ENCODE measurements at places on chromosomes 4 and X.

DNA sequence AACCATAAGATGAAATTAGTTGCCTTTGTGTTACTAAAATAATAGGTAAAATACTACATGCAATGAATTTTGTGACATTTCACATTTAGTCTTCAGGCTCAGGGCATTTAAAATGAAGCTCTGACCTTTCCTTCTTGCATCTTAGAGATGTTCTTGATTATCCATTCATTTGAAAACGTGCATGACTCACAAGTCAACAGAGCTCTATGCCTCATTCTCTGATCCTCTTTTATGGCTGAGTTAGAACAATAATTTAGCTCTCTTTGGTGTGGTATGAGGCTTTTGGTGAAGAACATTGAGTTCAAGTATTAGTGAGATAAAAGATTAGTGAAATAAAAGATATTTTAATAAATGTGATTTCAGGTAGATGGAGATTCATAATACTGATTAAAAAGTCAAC is 66.5 kb downstream of the TIGD2 start:
- DNase-seq = no peak

- DNase-seq = no peak
Observed at GRCh38 chr4:2931512-2932301, 31.5 kb downstream of the NOP14 start.

DNA sequence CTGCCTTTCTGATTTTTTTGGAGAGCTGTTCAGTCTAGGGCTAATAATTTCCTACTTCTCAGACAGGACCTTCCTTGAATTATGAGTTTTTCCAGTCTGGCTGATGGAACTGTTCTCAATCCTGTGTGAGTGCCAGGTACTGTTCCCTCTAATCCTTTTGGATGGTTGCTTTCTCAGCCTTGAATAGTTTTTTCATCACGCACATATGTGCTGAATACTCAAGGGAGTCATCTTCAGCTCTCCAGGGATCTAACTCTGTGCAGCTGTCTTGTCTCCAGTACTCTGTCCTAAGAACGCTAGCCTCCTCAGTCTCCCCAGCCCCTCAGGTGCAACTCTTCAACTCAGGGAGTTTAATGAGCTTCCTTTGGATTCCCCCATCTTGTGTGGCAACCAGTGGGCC is 93.2 kb downstream of the GASK1B start:
- no peak for DNase-seq

GRCh38 chrX:110430293-110431076 is 71.8 kb downstream of the RTL9 start:
- no peak for DNase-seq

GRCh38 chr4:180710628-180711337 is 1532.4 kb upstream of the TENM3 start:
- no peak for DNase-seq

- DNase-seq = peak; percentile 84
Observed at GRCh38 chr4:73222466-73223257, 35.9 kb downstream of the ANKRD17 start.

DNA sequence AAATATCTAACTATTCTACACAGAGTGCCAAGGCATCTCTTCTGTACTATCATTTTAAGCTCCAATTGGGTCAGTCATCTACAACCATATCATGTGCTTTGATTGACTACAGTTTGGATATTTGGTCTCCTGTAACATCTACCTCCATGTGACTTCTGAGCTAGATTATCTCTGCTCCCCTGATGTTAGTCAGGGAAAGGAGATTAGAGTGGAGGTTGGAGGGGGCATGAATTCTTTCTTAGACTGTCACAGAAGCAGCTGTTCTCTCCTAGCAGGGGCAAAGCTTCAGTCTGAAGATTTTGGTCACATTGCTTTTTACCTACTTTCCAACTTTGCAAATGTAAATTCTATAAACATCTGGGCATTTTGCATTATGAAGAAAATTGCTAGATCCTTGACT is 62.6 kb upstream of the C4orf54 start:
- no peak for DNase-seq

- DNase-seq = no peak
Observed at GRCh38 chr4:22091906-22092305, 143.3 kb upstream of the KCNIP4 start.

- no peak for DNase-seq
Observed at GRCh38 chr4:168097161-168097560, 4.8 kb downstream of the ANXA10 start.

DNA sequence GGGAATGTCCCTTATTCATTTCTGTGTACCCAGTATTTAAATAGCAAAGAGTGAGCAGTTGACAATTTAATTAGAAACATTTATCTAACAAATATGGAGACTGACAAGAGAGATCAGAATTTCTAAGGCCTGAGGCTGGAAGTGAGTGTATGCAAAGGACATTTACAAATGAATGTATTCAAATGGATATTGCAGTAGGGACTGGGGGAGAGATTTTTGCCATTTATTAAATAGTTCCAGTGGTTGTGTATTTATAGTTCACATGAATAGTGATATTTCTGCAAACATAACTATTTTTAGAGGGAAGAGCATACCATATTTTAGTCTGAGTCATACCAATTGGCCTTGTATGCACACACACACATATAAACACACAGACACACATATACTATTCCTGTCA is 592.4 kb downstream of the GLUD2 start:
- no peak for DNase-seq

DNA sequence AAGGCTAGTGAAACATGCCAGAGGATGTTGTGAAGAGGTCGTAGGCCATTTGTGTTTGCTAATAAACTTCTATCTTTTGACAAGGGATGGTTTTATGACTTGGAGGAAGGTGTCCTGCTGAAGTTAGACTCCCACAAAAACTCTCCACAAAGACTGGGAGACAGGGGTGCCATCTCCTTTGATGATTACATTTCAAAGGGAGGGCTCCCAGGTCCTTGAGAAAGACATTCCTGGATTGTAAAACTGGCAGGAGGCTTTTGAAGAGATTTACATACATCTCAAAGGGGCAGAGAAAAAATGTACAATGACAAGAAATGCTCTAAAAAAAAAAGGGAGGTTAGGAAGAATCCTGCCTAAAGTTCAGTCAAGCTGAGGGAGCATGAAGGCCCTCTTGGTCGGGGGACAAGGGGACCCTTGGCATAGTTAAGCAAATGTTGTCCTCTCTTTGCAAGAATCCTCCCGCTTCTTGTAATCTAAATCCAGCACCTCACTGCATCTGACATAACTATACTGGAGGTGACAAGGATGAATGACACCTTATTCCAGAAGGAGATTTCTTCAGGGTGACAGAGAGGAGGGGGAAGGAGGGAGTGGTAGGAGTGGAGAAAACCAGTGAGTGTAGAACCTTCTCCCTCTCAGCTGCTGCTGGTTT is 41.1 kb upstream of the MGST2 start:
- no peak for DNase-seq

DNA sequence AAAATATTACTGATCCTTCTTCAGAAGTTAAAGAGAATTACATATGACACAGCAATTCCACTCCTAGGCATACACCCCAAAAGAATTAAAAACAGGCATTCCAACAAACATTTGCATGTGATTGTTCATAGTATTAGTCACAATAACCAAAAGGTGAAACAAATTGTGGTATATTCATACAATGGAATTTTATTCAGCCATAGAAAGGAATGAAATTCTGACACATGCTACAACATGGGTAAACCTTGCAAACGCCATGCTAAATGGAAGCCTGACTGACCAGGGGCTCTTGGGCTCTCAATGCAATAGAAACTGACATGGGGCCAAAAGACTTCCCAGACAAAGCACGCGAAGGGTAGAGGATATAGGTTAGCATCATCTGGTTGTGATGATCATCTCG is 62.1 kb upstream of the S100G start:
- DNase-seq = no peak

GRCh38 chr4:138200236-138200590 is 41.9 kb downstream of the SLC7A11 start:
- DNase-seq = no peak

DNA sequence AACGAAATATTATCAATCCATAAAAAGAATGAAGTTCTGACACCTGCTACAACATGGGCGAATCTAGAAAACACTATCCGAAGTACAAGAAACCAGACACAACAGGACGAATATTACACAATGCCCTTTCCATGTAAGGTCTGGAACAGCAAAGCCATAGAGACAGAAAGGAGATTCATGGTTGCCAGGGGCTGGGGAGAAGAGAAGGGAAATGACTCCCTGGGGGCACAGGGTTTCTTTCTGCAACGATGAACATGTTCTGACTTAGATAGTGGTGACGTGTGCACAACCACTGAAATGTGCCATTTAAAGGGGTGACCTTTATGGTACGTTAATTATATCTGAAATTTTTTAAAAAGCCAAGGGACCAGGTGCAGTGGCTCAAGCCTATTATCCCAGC is 28.3 kb downstream of the GPR143 start:
- no peak for DNase-seq

GRCh38 chr4:171718069-171718468 is 95.1 kb upstream of the GALNTL6 start:
- DNase-seq = no peak

GRCh38 chr4:155545456-155545855 is 121.2 kb upstream of the GUCY1A1 start:
- DNase-seq = no peak

DNA sequence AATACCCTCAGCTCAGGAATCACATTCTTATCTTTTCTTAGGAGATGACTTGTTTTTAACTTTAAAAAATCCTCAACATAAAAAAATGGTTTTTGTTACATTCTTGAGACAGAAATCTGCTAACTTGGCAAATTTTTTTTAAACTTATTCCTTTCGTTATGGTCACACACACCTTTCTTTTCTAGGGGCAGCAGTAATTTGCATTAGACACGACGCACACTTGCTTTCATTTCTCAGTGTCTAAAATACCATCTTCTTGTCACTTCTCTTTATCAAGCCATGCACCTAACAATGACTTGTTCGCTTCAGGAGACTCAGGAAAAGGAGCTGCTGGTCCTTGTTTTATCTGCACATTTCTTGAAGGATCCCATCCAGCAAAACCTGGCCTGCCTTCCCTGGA is 112.6 kb upstream of the TBL1X start:
- DNase-seq = no peak

- DNase-seq = no peak
Observed at GRCh38 chr4:173526724-173527102, 3.3 kb downstream of the HAND2 start.

DNA sequence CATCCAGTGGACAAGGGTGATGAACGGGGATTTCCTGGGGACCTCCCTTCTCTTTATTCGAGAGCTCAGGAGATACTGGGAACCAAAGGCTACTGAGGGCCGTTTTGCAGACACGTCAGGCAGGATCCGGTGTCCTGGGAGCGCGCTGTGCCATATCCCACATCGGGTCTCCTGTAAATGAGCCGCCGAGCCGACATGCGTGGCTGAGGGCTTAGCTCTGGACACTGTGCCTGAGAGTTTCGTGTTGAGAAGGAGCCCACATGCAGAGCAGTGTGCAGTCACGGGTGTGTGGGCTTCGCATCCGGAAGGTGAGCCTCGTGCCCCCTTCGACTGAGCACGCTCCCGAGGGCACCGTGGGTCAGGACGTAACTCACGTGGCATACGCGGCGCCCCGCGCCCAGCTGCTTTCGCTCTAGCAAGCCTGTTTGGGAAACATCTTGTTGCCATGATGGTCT is 28.5 kb upstream of the HGFAC start:
- no peak for DNase-seq

Measured in SHP77 (cell line).